Stimulated activated naive CD4-positive, alpha-beta T cell treated with Interleukin-2 at 50 U/mL for 16 hours (primary cell): ENCODE measurements at places on chromosomes 6 and 20.
A peak's percentile ranks its signal among the peaks of the same experiment; 100 is the strongest.

GRCh38 chr6:36626636-36627035 is 32.5 kb downstream of the SRSF3 start:
- DNase-seq = no peak

GRCh38 chr6:166778776-166779175 is 151.7 kb upstream of the RPS6KA2 start:
- DNase-seq = no peak

- no peak for DNase-seq
Observed at GRCh38 chr6:77548190-77548589, 84.9 kb upstream of the HTR1B start.

DNA sequence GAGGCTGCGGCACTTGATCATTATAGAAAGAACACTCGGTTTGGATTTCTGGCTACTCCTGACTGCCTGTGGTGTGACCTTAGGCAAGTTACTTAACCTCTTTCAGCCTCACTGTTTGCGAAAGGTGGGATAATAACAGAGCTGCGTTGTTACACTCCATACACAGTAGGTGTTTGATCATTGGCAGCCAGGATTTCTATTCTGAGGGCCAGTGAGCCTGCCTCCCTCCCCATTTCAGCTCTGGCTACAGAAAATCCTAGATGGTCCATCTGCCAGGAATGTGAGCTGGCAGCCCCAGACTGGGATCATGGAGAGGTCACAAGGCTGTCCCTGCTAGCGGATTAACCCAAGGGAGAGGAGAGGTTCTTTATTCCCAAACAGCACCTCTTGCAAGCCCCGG is 2.7 kb downstream of the KCNB1 start:
- no peak for DNase-seq

- DNase-seq = no peak
Observed at GRCh38 chr6:7201732-7202541, 94.2 kb downstream of the RREB1 start.

- DNase-seq = no peak
Observed at GRCh38 chr20:34875642-34876405, 588 bp upstream of the ACSS2 start.

GRCh38 chr6:54541541-54541940 is 233.3 kb downstream of the TINAG start:
- DNase-seq = no peak

- DNase-seq = no peak
Observed at GRCh38 chr6:90044182-90044832, 150.0 kb downstream of the GJA10 start.

DNA sequence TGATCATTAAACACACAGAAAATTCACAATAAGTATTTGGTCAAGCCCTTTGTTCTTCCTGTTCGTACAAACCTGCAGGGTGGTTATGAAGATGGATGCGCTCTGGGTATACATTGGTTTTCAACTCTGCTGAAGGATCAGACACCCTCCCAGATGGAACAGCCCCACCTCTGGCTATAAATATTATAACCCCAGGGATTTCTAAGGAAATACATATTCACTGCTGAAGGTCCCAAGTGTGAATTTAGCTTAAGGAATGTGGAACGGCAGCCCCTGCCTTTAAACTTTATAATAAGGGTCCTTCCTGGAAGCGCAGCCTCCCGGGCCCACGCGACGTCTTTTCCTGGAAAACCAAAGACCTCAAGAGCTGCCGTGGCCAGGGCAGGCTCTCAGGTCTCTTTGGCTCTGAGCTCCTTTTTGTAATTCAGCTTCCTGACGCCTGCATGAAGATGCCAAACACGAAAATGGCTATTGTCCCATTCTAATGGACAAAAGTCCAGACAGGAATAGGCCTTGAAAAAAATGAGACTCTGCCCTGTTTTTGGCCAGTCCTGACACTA is 172.4 kb upstream of the SSTR4 start:
- no peak for DNase-seq

- no peak for DNase-seq
Observed at GRCh38 chr20:1949347-1950100, 44.3 kb downstream of the PDYN start.

DNA sequence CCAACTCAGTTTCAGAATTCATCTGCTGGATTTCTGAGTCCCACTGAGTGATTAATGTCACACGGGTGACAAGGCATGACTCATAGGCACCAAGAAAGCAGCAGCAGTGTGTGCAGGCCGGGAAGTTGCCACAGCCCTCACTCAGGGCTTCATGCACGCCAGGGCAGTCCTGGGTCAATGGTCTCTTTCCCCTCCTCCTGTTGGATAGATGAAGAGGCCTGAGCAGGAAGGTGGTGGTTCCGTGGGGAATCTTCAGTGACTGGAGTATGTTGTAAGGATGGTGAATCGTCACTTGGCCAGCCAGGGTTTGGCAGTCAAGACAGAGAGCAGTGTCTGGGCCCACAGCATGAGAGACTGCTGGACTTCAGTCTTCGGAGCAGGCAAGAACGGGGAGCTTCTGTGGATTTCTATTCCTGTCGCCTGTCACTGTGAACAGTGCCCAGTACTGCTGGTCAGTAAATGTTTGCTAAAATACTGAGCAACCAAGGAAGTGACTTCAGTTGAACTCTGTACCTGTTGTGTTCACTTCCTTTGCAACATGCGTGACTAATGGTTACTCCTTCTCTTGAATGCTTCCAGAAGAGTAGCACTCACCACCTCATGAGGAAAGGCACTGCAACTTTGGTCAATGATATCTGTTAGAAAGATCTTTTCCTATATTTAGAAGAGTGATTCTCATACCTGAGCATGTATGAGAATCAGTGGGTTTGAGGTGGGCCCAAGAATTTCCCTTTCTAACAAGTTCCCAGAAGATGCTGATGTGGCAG is 62.0 kb upstream of the CD93 start:
- DNase-seq = peak; percentile 6

DNA sequence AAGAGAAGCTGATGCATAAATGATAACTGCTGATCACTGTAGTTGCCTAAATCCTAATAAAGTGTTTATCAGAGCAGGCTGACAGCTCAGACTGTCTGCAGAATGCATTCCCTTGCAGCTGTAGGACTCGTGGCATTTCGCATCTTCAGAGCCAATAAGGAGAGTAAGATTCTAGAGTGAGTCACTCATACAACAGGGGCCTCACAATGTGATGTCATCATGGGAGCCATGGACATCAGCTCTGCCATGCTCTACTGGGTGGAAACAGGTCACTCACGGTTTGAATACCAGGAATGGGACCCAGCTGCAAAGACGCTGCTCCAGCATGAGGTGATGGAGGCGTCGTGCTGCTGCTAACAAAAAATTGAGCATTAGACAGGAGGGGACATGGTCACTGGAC is 7.4 kb downstream of the FAM209B start:
- no peak for DNase-seq

GRCh38 chr20:46304361-46304760 is 3.9 kb downstream of the CDH22 start:
- DNase-seq = no peak

GRCh38 chr6:68729377-68729903 is 94.4 kb downstream of the ADGRB3 start:
- no peak for DNase-seq

- no peak for DNase-seq
Observed at GRCh38 chr6:108862479-108863191, 14.4 kb downstream of the ARMC2 start.

DNA sequence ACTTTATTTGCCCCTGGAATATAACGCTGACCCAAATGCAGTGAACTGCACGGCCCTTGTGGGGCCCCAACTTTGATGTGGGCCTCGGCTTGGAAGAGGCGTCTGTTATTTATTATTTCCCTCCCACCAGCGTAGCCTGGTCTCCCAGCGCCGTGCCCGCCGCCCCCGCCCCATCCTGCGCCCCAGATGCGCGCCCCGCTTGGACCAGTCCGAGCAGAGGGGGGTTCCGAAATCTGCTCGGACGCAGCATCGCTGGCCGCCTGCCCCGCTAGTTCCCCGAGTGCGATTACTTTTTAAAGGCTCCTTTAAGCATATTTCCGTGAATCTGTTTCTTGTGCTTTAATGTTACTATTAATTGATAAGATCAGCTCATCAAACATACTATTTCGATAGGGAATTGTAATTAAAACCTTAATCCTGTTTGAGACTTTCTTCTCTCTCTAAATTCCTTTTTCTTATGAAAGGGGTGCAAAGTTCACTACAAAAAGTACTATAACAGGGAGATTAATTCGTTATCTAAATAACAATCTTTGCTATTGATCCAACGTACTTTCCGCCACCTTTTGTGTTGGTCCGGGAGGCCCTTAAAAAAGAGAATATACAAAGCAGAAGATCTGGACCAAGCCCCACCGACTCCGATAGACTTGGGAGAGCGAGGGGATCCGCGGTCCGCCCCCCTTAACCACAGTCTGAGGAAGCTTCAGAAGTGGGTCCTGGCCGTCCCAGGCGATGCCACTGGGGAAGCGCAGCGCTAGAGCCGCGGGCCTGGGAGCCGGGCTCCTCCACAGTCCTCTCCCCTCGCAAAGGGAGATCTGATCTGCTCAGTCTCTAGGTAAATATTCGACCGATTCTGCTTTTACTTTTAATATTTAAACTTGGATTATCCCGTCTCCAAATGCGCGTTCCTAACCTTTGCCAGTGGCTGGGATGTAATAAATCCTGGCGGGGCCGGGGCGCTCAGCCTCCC is 10.2 kb downstream of the POU3F2 start:
- DNase-seq = no peak

DNA sequence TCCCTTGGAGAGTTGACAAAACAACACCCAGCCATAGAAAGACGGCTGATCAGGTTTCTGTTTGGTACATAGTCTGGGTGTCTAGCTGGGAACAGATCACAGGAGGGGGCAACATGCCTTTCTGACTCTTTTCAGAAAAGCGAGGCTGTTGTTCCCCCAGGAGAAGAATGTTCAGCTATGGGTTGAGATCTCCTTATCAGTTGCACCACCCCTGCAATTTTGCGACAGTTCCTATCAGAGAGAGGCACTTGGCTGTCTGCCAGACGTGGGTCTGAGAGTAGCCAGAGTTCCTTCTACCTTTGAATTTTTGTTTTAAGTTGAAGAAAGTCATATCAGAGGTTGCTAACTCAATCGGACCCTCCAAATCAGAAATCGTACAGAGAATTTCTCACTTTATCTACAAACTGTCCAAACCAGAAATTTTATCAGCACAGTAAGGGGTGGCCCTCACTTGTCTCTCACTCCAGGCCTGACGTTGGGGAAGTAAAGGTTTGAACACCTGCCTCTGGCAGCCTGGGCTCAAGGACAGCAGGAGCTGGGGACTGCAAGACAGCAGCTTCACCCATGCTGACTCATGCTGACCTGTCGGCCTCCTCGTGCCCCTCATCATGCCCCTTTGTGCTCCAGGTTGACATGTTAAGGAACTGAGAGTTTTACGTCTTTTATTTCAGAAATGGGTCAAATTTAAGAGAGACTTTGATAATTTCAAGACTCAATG is 42.3 kb downstream of the TMC2 start:
- DNase-seq = no peak

DNA sequence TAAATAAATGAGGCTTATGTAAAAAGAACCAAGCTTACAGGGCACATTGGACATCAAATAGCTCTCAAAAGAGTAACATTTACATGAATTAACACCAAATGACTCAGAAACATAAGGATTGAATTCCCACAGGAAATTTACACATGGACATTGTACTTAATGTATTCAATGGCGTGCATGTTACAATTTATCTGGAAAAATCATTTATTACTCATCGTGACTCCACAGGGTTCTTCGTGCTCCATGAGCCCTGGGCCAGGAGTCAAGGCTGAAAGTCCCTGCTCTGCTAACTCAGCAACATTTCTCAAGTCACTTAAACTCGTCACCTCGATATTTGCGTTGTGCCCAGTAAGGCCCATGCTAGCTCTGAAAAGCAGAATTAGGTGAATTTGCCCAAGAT is 158.5 kb downstream of the PHACTR1 start:
- DNase-seq = no peak

DNA sequence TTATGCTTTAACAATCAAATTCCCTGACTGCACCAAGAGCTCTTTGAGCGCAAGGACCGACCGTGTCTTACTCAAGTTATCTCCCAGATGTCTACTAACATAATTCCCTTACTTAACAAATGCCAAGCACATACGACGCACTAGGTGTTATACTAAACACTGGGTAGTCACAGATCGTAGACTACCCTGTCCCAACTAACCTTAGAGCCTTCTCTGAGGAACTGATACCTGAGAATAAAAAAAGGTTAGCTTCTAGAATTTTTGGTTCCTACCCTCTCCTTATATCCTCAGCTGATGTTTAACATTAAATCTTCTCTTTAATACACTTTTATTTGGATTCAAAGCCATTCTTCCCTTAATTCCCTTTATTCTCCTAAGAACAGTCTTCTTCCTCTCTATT is 38.5 kb downstream of the EPB41L2 start:
- DNase-seq = no peak

GRCh38 chr20:2521369-2522305 is 12.9 kb upstream of the ZNF343 start:
- peak; percentile 48 for DNase-seq

DNA sequence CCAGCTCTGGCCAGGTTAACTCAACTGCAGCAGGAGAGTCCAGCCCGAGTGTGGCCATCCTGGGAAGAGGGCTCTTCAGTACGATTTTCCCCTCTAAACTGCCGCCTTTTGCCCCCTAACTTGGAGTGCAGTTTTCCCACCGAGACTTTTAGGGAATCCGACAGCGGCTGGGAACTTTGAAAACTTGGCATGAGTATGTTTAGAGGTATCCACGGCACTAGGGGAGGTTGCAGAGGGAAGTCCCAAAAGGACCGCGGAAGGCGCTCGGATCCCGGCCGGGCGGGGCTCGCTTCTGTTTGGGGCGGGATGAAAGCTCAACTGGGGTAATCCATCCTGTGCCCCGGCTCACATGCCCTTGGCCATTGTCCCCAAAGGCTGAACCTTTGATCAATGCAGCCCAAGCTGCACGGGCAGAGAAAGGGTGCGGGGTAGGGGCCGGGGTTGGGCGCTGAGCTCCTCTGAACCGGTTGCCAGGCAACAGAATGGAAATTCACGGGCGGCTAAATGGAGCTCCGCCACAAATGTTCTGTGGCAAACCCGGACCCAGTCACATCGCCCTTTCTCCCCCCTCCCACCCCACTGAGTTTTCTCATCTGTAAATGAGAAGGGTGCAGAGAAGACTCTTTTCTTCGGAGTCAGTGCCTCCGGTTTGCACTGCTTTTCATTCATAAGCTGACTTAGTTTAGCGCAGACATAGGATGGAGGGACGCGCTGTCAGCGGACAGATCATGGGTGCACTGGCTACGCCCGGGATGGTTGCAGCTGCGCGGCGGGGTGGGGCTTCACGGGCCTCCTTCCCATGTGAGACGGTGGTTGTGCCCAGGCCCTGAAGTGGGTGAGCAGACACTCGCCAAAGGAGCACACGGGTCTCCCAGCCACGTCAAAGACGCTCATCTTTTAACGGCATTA is 2.3 kb downstream of the BMP6 start:
- no peak for DNase-seq

GRCh38 chr6:37033255-37033654 is 27.8 kb downstream of the FGD2 start:
- DNase-seq = peak; percentile 38
